ENCODE measurements at places on chromosomes 7 and 10.

GRCh38 chr7:55733241-55734140 lies 129.1 kb downstream of the SEPTIN14 start:
- no peak for DNase-seq

GRCh38 chr7:19114551-19114855 lies 2.9 kb downstream of the TWIST1 start:
- no peak for DNase-seq

- DNase-seq = no peak
These were observed 203.9 kb downstream of the DNAJB6 start for GRCh38 chr7:157540606-157541294.

GRCh38 chr10:75954486-75954885 lies 523.1 kb downstream of the LRMDA start:
- no peak for DNase-seq

DNA sequence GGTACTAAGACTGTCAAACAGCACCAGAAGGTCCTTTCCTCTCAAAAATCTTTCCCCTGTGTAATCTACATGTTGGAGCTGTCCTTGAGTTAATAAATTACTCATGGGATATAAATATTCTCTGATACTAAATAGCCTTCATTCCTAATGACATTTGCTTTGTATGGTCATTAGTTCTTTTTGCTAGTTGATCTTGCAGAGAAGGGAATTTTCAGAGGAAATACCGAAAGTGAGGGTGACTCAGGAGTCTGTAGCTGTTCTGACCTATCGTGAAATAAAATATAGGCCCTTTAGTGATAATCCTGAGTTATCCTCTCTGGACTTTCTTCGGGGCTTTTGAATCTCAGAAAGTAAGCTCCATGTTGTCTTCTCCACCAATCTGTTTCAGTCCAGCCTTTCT lies 19.4 kb upstream of the CLDN12 start:
- no peak for DNase-seq

DNA sequence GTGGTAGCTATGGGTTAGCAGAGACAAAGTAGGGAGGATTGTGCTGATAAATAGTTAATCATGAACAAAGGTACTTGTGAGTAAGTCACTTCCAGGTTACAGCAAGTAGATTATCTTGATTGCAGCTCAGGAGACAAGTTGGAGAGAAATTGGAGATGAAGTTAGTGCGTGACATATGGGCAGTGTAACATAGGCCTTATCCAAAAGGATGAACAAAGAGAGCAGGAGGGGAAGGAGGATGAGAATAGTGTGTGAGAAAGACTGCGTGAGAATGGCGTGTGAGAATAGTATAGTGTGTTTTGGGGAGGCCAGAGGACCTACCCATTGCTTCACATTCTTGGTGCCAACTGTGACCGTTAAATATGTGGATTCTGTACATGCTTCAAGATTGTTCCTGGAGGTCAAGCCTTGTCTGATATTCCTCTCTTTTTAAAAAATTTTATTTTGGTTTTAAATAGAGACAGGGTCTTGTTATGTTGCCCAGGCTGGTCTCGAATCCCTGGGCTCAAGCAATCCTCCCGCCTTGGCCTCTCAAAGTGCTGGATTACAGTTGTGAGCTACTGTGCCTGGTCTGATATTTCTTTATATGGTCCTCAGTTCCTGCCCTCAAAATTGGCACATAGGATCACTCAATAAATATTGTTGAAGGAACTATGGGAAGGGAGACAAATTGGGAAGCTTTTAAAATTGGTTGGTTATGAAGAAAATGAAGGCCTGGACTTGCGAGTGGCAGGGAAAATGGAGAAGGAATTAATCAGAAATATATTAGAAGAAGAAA lies 3.2 kb downstream of the VCL start:
- DNase-seq = no peak
